Astrocyte of the cerebellum (primary cell): ENCODE measurements at places on chromosomes 3 and 15.

- no peak for DNase-seq
These were observed 156.8 kb downstream of the USP13 start for GRCh38 chr3:179809639-179810038.

GRCh38 chr3:170751083-170751898, 118.7 kb downstream of the RPL22L1 start:
- peak; percentile 90 for DNase-seq

DNA sequence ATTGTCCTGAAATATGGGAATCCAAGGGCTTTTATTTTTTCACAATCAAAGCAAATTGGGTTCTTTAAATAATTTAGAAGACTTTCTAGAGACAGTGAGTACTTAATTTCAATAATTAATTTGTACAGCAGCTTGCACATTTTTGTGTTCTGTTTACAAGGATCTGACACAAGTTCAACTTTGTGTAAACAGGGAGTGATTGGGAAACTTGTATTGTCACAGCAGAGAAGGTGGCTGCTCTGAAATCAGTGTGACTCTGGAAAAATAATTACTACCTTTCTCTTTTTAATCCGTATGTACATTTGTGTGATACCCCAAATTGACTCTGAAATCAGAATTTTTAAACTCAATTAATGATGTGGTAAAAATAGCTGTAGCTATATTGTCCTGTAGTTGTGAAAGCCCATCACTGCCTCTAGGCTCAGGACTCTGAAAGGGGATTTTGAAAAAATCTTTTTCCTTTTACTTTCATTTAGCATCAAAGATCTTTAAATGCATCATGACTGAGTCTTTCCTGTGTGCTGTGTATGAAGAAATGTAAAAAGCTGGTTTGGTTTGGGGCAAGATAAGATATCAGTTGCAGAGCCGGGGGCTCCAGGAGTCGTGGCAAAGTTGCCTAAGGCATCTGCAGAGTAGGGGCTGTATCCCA, 45.1 kb downstream of the MFSD1 start:
- DNase-seq = no peak

GRCh38 chr3:26559227-26559626, 63.3 kb upstream of the LRRC3B start:
- DNase-seq = no peak

GRCh38 chr15:78067328-78068228, 9.9 kb downstream of the TBC1D2B start:
- DNase-seq = peak; percentile 59

- no peak for DNase-seq
These were observed 47.6 kb downstream of the PHLDB2 start for GRCh38 chr3:111906656-111907055.

- DNase-seq = no peak
These were observed 2.6 kb upstream of the HCLS1 start for GRCh38 chr3:121663171-121663847.

GRCh38 chr15:89375093-89376005, 40.7 kb upstream of the POLG start:
- DNase-seq = no peak

GRCh38 chr15:51132384-51133139, 37.9 kb upstream of the TNFAIP8L3 start:
- DNase-seq = peak; percentile 85

- no peak for DNase-seq
These were observed 30.7 kb downstream of the MAP2K5 start for GRCh38 chr15:67573194-67573593.

DNA sequence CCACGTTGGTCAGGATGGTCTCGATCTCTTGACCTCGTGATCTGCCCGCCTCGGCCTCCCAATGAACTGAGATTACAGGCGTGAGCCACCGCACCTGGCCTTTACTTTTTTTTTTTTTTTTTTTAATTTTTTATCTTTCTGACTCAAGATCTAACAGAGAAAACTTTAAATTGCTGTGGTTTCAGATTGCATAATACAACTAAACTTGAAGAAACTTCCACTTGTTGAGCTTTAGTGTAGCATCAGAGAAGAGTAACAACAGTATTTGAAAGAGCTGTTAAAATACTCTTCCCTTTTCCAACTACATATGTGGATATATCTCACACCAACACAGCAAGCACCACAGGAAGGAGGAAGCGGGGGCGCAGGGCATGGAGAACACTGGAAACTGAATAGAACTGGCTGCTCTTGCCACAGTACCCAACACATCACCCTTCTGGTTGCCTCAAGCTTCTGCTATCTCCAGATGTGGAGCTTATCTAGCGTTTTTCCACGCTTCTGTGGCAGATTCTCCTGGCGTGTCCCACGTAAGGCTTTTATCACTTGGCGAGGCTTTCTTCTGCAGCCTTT, 45.4 kb downstream of the MAP6D1 start:
- no peak for DNase-seq

DNA sequence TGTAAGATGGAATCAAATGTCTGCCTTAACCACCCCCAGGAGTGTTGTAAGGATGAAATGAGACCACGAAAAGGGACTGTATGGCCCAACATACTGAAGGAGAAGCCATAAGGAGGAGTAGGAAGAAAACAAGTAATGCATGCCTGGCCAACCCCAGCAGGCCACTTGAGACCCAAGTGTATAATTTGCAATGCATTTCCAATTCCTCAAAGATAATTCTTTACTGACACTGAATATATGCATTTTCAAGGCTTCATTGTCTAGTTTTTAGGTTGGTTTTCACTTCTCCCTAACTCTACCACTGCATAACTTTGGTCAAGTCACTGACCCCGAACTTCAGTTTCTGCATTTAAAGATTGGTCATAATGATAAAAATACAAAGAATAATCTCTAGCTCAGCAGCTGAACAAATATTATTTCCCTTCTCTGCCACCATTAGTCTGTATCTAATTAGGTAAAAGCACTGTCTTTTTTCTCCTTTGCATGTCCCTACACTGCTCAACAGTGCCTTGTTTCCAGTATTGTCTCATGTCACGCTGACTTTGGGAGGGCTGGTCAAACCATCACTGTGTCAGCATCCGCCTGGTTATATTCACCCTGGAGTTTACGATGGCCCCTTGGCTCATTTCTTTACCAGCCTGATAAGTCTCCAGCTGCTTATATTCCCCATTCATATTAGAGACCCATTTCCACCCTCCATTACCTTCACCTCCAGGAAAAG, 378.6 kb downstream of the NTRK3 start:
- no peak for DNase-seq

- no peak for DNase-seq
These were observed 25.6 kb upstream of the LDHAL6B start for GRCh38 chr15:59180945-59181600.

GRCh38 chr3:176615826-176616225, 581.5 kb downstream of the TBL1XR1 start:
- DNase-seq = no peak
